ENCODE measurements at places on chromosomes 7 and 10.

DNA sequence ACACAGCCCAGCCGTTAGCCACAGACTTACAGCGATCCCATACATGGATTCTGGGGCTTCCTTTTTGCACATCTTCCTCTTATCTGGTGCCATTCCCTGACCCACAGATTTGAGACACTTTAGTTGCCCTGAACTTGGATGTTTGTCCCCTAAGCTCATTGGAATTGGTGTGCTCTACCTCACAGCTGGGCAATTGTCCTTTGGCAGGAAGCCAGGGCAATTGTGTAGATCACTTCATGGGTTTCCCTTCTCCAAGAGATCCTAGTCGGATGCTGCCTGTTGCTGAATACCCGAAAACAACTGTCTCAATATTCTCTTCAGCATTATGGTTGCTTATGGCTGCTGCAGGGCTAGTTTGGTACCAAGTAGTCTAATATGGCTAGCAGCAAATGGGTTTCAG lies 470.7 kb upstream of the MKI67 start:
- DNase-seq = no peak

DNA sequence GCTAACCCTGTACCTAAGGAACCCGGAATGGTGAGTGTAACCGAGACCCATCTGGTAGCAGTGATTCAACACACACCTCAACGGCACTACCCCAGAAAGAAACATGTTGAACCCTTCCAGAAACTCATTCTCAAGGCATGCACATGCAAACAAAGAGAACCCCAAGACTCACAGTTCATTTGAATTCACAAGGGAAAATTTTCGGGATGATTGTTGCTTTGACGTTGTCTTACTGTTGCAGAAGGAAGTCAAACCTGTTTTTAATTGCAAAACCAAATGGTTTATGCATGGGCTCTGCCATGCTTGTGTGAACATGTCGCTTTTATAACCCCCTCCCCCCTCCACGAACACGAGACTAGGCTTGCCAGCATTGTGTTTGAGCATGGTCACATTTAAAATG lies 539.7 kb downstream of the GATA3 start:
- no peak for DNase-seq

DNA sequence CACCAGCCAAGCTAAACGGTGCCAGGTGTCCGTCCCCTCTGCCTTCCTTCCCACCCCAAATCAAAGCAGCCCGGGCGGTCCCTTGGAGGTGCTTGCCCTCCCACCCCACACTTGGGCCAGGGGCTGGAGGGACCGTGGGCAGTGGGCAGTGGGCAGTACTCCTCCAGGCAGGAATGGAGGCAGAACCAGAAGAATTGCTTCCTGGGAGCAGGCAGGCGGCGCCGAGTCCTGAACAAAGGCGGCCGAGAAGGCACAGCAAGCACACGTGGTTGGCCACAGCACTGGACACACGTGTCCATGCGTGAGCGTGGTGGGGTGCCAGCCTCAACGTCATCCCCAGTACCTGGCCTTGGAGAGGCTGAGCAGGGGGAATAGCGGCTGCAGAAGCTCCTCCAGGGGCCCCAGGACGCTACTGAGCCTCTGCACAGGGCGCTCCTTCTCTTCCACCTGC lies 48.4 kb upstream of the NKX6-2 start:
- no peak for DNase-seq

- no peak for DNase-seq
These were observed 4.4 kb downstream of the DDIT4 start for GRCh38 chr10:72277996-72278667.

- no peak for DNase-seq
These were observed 107.2 kb downstream of the FGFR2 start for GRCh38 chr10:121490871-121491519.

- no peak for DNase-seq
These were observed 24.3 kb downstream of the PDZD8 start for GRCh38 chr10:117350909-117351308.

DNA sequence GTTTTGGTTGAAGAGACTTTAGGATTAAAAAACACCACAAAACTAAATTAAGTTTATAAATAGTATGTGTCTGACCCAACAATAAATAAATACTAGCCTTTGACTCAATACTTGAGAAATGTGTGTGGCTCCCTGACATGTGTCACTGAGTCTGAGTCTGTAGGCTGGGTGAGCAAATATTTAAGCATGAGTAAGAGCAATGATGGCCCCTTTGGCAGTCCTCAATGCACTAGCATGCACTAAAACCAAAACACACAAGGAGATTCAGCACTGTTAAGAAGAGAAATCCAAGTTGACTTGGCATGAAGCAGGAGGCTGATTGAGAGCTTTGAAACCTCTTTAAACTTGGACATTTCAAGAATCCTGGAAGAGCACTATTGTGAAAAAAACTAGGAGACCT lies 37.1 kb downstream of the CCDC71L start:
- DNase-seq = peak; percentile 28

DNA sequence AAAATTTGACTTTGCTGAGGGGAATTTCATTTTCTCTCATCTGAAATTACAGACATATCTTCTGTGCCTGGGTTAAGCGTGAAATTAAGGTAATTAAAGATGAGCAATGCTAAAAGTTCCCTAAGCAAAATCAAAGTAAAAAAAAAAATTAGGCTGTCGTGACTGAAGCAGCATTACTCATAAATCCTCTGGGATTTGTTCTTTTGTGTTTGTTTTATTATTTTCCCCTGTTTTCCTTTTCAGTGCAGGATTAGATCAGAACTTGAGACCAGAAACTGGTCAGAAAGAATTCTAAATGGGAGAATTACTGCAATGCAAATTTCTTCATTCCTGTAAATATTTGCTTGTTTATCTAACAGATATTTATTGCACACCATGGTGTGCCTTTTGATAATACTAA lies 141.4 kb upstream of the BET1 start:
- no peak for DNase-seq

- no peak for DNase-seq
These were observed 16.5 kb upstream of the ANTXRL start for GRCh38 chr10:46270086-46270811.

GRCh38 chr10:124198125-124198501 lies 104.7 kb upstream of the CHST15 start:
- no peak for DNase-seq

DNA sequence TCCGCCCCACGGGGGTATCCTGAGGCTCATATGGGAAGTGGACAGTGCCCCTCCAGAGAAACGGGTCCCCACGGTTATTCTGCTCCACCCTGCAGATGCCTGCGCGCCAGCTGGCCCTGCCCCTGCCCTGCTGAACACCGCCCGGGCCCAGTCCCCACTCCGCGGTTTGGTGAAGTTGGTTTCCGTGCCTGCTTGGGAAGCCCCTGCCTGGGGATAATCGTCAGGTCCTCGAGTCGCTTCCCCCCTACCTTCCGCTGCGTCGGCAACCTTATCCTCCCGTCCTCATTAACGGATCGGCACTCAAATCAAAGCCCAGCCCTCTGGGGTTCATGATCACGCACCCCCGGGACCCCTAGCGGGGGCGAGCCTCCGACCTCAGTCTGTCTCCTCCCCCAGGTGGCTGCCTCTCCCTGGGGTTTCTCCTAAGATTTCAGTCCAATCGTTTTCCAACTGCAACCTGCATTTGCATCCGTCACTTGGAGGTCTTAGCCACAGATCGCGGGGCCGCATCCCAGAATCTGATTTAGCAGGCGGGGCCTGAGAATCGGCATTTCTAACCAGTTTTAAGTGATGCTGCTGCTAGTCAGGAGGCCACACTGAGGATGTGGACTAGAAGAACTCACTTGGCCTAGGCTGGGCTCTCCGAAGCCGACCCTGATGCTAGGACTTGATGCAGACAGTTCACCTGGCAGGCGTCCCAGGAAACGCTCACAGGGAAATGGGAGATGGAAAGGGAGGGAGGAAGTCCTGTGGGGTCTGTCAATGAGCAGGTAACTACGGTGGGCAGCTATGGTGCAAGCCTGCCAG lies 27.6 kb downstream of the WDR86 start:
- DNase-seq = no peak

GRCh38 chr10:17025444-17026295 lies 103.9 kb downstream of the CUBN start:
- no peak for DNase-seq

- DNase-seq = no peak
These were observed 121.5 kb downstream of the CTTNBP2 start for GRCh38 chr7:117751775-117752174.

- DNase-seq = no peak
These were observed 561.5 kb downstream of the DNAJB9 start for GRCh38 chr7:109131141-109131540.

DNA sequence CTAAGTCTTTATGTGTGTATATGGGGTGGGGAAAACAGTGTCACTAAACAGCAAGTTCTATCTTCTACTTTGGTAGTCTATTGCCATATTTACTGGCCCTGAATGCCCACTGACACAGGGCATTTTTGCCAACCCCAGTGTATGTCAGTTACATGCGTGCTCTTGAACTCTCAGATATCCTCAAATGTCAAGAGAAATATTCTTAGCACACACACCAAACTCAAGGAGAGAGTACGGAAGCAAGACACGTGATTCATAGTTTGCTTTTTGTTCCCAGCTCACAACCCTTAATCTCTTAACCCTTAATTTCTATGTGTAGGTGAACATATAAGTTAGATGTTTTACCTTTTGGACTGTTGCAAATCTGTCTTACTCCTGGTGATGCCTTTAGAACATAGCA lies 39.3 kb downstream of the EPC1 start:
- DNase-seq = no peak

GRCh38 chr7:104825099-104825498 lies 188.9 kb upstream of the KMT2E start:
- no peak for DNase-seq

DNA sequence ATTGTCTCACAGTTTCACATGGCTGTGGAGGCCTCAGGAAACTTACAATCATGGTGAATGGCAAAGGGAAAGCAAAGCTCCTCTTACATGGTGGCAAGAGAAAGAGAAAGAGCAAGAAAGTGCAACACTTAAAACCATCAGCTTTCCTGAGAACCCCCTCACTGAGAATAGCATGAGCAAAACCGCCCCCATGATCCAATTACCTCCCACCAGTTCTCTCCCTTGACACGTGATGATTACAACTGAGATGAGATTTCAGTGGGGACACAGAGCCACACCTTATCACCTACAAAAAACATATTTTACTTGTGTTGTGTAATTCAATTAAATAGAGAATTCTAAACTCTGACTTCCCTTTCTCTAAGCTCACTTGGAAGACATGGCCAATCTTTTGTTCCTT lies 80.2 kb downstream of the SEMA3C start:
- DNase-seq = no peak

- DNase-seq = no peak
These were observed 475.4 kb upstream of the IGFBP3 start for GRCh38 chr7:46396481-46396880.

GRCh38 chr7:112080978-112081377 lies 125.2 kb downstream of the DOCK4 start:
- DNase-seq = peak; percentile 41

DNA sequence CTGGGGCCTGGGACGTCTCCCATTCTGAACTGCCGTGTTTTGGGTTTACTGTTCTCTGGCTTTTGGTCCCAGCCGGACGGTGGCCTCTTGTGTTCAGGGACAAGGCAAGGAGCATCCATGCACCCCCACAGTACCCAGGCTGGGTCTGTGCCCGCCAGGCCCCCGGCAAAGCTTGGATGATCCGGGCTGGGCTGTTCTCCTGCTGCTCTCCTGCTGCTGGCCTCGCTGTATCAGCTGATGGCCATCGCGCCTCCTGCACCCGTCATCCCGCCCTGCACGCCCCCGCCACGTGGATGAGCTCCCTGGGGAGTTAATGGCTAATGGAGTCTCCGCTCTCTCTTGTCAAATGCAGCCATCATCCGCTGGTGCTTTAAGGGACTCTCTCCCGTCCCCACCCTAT lies 14.9 kb upstream of the PSMG3 start:
- no peak for DNase-seq

- no peak for DNase-seq
These were observed 30.2 kb downstream of the DOCK1 start for GRCh38 chr10:126935263-126935946.

DNA sequence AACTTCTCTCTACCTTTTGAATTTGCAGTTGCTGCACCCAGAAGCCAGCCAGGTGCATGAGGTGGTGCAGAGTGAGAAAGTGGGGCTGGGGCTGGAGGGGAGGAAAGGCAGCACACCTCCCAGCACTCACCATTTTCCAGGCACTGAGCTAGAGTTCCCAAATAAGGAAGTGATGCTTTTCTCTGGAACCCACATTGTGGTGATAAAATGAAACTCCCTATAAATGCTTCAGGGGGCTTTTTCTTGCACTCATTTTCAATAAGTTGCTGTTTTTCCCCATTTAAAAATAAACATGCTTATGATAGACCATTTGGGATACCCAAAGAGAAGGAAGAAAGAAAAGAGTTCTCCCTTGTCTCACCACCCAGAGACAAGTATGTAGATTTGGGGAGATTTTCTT lies 42.8 kb upstream of the TNS3 start:
- DNase-seq = no peak

DNA sequence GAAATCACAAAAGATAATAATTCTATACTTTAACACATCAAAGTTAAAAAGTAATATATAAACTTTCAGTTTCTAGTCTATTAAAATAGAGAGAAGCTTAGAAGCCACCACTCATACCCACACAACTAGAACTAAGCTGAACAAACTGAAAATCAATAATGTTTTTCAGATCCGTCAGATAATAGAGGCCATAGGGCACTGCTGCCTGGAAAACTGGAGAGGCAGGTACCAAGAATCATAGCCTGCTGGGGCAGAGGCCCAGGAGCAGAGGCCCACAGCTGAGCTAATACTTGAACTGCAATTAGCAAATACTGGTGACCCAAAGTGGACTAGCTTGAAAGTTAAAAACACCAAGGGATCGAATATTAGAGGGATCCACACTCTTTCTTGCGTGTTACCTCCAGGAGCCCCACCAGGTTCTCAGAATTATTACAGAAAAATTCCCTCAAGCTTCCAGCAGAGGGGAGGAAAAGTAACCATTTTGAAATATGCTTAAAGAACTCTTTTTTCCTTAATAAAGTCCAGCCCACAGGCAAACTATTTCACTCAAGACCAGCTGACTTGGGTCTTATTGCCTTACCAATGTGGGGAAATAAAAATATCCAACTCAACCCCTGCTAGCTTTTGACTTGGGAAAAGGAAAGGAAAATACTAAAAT lies 774.1 kb upstream of the IGFBP3 start:
- DNase-seq = no peak

DNA sequence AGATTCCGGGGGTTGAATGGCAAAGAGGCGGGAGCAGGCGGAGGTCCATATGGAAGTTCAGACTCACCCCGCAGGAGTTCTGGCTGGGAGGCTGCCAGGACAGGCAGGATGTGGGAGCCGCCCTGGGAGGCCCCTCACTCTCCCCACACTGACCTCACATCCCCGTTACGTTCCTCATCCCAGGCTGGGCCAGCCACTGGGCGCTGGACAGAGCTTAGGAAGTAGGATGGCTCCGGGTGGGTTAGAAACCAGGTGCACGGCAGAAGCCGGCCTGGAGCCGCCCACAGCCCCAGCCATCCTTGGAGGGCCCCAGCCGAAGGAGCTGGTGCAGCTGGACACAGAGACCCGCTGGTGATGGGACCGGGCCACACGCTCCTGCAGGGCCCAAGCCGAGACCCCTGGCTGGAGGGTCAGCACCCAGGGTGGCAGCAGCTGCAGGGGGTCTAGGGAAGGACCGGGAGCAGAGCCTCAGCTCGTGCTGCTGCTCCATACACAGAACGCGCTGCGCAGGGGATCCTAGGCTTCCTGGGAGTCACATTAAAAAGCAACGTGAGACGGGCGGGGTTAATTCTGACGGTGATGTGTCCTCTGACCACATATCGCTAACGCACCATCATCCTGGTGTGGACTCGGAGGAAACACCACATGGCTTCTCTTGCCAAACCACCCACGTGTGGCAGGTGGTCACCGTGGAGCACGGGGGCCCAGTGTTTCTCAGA lies 98.6 kb upstream of the DIP2C start:
- DNase-seq = no peak

- DNase-seq = no peak
These were observed 34.9 kb downstream of the FAM171A1 start for GRCh38 chr10:15336211-15336610.

- DNase-seq = no peak
These were observed 51.3 kb upstream of the MAGI2 start for GRCh38 chr7:79504607-79505389.
